ENCODE measurements at places on chromosomes 3 and 15.

GRCh38 chr3:3107858-3108257 is 2.3 kb downstream of the IL5RA start:
- DNase-seq = no peak

DNA sequence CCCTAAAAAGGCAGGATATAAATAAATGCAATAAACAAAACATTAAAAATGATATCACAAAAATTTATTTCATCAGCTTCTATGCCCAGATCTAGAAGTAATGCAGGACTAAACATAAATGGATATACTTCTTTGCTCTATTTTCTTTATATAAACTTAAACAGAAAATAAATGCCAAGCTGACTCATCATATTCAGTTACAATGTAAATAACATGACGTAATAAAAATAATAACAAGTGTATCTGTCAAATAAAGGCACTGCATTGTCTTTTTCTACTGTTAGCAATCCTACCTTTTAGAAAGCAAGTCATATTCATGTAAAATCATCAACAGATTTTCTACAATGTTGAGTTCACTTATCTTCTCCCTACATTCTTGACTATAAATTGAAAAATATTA is 61.6 kb downstream of the NEK10 start:
- no peak for DNase-seq

- DNase-seq = no peak
These were observed 3.6 kb upstream of the BAHD1 start for GRCh38 chr15:40436892-40437751.

- DNase-seq = no peak
These were observed 97.7 kb downstream of the DPH6 start for GRCh38 chr15:35448294-35448693.

GRCh38 chr15:48176112-48176511 is 2.0 kb downstream of the MYEF2 start:
- no peak for DNase-seq

GRCh38 chr15:99628374-99629001 is 62.7 kb downstream of the MEF2A start:
- no peak for DNase-seq

- no peak for DNase-seq
These were observed 186.5 kb downstream of the TUSC7 start for GRCh38 chr3:116896116-116896515.

- DNase-seq = no peak
These were observed 94.3 kb upstream of the GADL1 start for GRCh38 chr3:30988769-30989168.

DNA sequence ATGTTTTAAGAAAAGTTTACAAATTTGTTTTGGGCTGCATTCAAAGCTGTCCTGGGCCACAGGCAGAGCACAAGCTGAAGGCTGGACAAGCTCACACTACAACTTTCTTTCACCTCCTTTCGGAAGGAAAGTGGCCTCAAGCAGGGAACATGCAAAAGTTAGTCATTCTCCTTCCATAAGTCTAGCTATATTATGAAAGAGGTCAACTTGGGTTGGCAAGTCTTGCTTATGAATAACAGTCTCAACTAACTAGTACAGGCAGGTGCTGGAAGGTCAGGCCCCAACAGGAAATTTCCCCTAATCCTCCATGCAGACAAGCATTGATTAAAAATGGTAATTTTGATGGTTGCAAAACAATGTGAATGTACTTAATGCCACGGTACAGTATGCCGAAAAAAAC is 69.4 kb downstream of the OSBPL10 start:
- no peak for DNase-seq

DNA sequence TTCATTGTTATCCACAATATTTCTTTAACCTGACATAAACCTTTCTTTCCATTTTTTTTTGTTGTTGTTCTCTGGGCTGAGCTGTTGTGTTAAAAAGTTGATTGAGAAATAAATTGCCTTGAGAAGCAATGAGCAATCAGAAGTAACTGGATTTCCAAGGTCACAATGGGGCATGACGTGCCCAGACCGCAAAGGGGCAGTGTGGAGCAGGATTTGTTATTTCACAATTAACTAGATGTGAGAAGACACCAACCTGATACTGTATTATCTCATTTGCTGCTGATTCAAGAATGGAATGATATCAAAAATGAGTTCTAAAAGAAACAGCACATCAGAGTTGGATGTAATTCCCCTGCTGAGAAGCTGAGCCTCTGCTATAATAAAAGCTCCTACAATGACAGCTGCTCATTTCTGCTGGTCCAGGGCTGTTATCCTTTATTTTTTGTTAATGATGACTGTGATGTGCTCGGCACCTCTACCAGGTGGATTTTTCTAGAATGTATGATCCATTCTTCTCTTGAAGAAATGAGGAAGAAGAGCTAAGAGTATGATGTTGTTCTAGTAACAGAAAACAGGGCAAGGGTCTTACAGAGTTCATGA is 28.1 kb downstream of the CPNE4 start:
- DNase-seq = peak; percentile 14

DNA sequence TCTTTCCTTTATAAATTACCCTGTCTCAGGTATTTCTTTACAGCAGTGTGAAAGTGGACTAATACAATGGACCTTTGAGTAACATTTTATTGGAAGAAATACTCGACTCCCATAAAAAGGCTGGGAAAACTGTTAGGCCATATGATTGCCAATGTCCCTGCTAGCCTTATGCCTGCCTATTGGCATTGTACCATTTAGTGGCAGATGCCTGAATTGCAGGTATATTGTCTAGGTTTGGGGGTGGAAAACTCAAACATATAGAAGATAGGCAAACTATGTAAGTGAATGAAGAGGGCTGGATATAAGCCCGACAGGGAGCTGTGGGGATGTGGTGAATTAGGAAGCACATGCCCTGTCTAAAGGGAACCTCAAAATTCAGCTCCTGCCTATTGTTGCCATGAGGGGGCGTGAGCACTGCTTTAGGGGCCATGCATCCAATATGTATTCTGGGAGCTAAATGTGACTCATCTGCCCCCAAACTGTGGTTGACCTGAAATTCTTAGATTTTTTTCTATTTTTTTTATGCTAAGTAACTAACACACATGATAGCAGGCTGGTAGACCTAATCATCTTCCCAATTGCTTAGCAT is 65.2 kb upstream of the TRA2B start:
- DNase-seq = peak; percentile 16

DNA sequence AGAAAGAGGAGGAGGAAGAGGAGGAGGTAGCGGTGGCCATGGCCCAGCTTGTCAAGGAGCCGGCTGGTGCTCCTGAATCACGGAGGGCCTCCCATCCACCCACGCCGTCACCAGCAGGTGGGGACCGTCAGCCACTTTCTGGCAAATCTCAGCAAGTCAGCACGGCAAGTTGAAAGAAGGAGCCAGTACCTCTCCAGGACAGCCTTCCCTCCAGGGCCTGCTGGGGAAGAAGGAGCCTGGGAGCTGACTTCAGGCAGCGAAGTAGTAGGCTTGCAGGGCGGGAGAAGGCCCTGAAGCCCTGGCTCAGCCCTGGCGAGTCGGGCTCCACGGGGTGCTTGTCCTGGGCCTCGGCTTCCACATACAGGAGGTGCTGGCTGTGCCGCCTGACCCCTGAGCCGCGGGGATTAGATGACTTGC is 99.2 kb upstream of the TRPM1 start:
- DNase-seq = peak; percentile 32

DNA sequence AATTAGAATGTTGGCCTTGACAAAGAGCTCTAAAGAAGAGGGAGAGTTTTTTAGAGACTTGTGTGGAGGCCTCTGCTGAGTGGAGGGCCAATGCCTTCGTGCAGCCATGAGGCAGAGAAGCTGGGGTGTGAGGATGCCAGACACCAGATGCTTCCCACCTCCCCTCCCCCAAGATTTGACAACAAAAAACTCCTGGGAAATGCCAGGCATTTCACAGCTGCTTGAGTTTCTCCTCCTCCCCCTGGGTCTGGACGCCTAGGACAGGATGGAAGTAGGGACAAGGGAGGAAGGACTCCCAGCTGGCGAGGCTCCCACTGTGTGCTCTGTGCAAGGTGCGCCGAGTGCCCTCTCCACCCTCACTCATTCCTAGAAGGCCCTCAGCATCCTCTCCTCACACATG is 20.1 kb downstream of the TGM4 start:
- no peak for DNase-seq

DNA sequence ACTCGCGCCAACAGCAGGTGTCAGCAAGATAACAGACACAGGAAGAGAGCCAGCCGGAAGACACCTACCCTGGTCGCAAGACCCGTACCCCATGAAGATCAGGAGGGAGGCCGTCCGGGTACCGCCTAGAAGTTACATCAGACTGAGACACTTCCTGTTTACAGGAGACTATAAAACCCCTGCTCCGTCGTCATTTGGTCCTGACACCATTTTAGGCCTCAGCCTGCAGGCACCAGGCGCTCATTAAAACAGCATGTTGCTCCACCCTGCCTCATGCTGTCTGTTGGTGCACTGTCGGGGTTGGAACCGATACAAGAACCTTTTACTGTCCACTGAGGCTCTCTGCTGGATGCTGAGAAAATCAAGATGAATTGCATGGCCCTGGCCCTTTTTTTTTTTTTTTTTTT is 15.6 kb upstream of the PRTG start:
- no peak for DNase-seq

DNA sequence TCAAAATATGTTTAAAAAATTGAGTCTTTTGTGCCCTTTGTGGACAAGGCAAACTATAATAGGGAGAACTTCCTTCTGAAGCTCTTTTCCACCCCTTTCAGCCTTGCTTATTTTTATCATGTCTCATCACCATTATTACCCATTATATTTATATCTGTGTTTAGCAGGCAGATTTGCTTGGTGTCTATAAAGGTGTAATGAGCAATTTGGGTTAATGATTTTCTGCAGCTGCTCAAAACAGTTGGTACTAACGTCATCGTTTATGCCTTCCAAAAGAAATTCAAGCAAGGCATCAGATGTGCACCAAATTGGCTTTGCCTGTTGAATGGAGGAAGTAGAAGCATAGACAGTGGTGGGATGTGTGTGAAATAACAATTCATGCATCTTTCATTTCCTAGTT is 483.7 kb upstream of the SGO1 start:
- no peak for DNase-seq

- DNase-seq = no peak
These were observed 1.4 kb downstream of the CIDEC start for GRCh38 chr3:9878700-9879099.

GRCh38 chr3:67028001-67028784 is 30.1 kb downstream of the KBTBD8 start:
- DNase-seq = no peak

DNA sequence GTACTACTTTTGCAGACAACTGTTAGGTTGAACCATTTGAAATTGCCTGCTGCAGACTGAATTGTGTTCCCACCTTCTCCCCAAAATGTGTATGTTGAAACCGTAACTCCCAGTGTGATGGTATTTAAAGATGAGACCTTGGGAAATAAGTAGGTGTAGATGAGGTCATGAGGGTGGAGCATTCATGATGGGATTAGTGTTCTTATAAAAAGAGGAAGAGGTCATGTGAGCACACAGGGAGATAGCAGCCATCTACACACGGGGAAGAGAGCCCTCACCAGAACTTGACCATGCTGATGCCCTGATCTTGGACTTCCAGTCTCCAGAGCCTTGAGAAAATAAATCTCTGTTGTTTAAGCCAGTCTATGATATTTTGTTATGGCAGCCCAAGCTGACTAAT is 17.4 kb upstream of the FHIT start:
- DNase-seq = no peak

DNA sequence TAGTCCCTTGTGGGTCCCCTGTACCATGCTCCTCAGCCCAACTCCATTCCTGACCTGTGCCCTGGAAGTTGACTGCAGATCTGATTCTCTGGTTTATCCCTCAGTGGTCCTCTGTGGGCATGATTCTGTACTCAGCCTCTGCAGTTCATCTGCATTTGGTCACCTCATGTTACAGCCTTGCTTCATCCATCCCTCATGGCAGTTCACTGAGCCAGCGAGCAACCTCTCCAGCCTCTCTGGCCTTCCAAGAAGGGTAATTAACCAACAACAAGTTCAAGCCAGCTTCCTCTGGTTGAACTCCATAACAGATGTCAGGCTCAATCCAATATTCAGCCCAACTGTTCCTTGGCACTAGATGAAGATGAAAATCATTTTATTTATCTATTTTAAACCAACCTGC is 509.5 kb downstream of the NTRK3 start:
- no peak for DNase-seq

DNA sequence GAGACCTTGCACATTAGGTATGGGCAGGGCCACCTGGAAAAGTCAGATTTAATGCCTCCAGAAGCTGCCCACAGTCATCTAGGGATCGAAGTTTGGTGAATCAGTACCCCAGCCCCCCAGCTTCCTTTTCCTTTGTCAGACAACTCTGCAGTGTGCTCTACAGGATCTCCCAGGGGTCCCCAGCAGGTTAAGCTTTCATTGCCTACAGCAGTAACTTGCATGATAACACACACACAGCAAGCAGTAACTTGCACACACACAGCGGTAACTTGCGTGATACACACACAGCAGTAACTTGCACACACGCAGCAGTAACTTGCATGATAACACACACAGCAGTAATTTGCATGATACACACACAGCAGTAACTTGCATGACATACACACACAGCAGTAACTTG is 131.3 kb downstream of the UACA start:
- DNase-seq = no peak

DNA sequence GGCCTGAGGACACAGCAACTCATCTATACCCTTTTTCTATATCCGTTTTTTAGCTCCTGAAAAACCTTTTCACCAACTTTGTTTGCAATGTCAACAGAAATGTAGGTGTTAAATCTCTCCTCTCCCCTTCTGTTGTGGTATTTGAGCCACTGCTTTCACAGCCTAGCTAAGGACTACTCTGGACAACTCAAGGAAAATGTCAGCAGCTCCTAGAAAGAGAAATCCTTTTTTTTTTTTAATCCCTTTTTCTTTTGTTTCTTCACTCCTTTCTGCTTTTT is 176.6 kb downstream of the KLHL25 start:
- no peak for DNase-seq

- DNase-seq = no peak
These were observed 44.3 kb downstream of the TRIM69 start for GRCh38 chr15:44780608-44781007.

GRCh38 chr15:99435113-99435695 is 130.6 kb upstream of the MEF2A start:
- no peak for DNase-seq

- peak; percentile 93 for DNase-seq
These were observed 716 bp downstream of the PTPN23 start for GRCh38 chr3:47381317-47382157.

GRCh38 chr3:50617096-50617791 is at the start of gene MAPKAPK3:
Gene MAPKAPK3, plus strand, starts transcription at chr3:50617151. Its CDS starts 415 bp downstream, at chr3:50617566.
- DNase-seq = no peak

DNA sequence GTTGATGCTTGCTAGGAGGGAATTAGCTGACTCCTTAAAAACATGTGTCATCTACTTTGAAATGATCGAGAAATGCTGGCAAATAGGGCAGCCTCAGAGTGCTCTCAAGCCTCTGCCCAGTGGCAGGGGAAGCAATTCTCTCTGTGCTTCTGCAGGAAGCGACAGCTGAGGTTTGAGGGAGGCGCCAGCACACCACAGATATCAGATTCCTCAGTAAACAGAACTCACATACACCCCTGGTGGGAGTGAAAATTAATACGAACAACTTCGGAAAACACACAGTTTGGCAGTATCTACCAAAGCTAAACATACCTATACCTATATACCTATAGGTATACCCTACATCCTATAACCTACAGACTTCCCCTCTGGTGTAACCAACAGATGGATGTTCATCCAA is 61.3 kb downstream of the NSMCE3 start:
- no peak for DNase-seq

Measured in AG08395 (cell line).